ENCODE measurements at places on chromosomes 6 and 20.

DNA sequence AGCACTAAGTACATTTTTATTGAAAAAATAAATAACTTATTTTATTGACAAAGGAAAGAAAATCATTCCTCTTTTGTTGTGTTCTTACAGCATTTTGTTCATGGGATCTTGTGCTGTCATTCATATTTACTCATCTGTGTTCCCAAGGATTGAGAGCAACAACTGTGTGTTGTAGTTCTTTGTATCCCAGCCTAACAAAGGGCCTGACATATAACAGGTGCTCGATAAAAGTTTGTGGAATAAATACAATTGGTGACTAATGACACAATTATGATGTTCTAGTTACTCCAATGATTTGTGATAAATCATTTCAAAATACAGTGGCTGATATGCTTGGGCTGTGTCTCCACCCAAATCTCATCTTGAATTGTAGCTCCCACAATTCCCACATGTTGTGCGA lies 7.9 kb upstream of the OGFRL1 start:
- H3K27me3 ChIP-seq, result no peaks in the 10 kb centered on the region
- no peak overlapping the region for H3K4me3 ChIP-seq
- no peaks in the 10 kb centered on the region for H3K36me3 ChIP-seq
- no peak for DNase-seq
- H3K4me1 ChIP-seq, result peaks cover 30% of the 10 kb centered on the region
- H3K27ac ChIP-seq, result no peak overlapping the region

DNA sequence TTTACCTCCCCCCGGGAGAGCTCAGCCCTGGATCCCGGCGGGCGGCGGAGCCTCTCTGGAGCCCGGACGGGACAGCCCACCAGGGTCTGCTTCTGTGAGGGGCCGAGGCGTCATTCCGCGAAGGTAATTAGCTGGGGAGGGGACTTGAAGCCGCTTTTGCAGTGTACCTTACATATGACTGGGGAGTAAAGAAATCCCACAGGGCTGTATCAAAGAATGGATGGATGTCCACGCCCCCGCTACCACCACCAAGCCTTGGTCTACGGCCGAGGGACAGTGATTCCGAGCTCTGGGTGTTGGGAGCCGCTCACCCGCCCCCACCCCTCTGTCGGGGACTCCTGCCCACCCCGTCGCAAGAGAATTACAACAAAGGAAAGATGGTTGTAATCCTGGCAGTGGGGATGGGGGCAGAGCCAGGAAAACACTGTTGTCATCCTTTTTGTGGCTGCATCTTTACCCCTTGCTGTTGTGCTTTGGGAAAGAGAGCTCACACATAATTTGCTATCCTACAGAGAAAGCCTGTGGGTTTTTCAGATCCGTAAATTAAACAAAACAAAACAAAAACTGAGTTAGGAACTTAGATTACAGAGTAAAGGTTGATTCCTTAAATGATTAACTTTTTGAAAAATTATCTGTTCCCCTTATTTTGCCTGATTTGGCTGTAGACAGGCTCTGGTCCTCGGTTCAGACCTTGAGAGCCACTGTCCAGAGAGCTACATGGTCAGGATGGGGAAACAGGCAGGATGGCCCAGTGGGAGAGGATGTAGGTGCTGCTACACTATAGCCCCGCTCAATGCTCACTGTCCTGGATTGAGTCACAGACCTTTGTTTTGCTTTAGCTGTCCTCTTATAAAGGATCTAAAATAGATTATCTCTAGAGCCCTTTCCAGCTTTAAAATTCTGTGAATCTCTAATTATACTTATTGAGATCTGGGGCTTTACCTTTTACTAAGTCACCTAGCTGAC lies 997 bp upstream of the FBXO30 start:
- H3K27me3 ChIP-seq, result no peaks in the 10 kb centered on the region
- peaks cover 6% of the 10 kb centered on the region for H3K4me1 ChIP-seq
- peak overlapping the region; percentile 79 for H3K4me3 ChIP-seq
- peak overlapping the region; percentile 93 for H3K27ac ChIP-seq
- no peak for DNase-seq

GRCh38 chr20:45095805-45096238 lies 5.1 kb downstream of the KCNS1 start:
- H3K36me3 ChIP-seq, result no peaks in the 10 kb centered on the region
- peaks cover 50% of the 10 kb centered on the region for H3K27me3 ChIP-seq
- no peak overlapping the region for H3K4me3 ChIP-seq
- DNase-seq, result no peak

DNA sequence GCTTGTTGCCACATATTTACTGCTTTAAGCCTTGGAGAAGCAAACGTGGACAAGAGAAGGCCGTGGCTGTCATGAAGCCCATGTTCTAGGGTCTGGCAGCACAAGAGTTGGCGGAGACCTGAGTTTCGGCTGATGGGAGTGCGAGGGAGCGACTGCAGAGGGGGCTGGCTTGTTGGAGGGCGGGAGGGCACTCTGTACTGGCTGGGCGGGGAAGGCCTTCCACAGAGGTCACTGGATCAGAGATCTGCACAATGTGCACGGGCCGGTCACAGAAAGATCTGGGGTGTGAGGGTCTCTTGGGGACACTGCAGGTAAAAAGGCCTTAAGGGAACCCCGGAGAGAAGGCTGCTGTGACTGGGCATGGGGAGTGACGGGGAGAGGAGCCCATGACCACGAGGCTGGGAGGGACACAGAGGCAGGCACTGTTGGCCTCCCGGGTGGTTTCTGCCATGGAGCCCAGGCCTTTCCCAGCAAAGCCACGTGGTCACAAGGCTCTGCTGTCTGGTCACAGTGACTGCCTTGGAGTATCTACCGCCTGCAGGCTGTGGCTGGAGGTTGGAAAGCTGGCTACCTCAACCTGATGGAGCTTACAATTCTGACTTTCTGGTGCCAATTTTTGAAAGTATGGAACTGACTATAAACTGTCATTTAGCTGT lies 23.8 kb downstream of the FOXC1 start:
- H3K27ac ChIP-seq, result no peak overlapping the region
- peaks cover 27% of the 10 kb centered on the region for H3K4me1 ChIP-seq
- no peaks in the 10 kb centered on the region for H3K27me3 ChIP-seq
- no peaks in the 10 kb centered on the region for H3K36me3 ChIP-seq
- no peak overlapping the region for H3K4me3 ChIP-seq

DNA sequence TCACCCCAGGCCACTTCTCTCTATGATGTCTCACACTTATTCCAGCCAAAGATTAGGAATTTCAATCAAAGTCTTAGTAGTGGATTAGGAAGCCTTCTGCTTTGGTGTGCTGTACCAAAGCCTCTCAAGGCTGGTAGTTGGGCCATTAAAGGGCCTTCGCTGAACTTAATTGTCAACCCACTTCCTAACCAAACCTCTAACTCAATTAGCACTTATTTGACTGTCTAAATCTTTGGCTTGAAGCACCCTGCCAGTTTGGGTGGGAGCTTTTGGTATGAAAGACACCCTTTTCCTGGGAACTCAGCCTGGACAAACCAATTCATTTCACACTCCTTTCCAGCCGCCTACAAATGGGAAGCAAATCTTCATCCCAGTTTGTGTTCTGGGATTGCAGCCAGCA lies 81.5 kb downstream of the BMP2 start:
- H3K36me3 ChIP-seq, result no peaks in the 10 kb centered on the region
- DNase-seq, result no peak
- no peak overlapping the region for H3K27ac ChIP-seq
- no peaks in the 10 kb centered on the region for H3K4me1 ChIP-seq

DNA sequence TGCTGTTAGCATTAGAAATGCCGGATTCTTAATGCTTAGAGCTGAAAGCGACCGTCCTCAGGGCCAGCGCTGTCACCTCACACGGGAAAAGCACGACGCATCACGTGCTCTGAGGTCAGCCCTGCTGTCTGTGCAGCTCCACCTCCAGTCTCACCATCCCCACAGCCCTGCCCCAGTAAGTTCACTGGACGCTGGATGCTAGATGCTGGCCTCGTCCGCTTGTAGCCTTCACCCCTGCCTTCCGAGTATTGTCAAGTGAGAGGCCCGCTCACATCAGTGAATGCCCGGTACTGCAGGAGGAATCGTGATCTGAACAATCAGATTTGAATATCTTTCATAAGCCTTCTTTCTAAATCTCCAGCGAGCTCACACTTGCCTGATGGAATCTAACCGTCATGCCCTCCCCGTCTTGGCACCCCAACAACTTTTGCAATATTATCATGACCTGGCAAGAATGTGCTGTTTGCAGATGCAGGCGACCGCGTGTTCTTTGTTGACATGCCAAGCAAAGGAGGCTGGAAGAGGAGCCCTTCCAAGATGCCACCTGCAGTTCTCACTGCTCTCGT lies 64.9 kb downstream of the DLL1 start:
- H3K4me3 ChIP-seq, result no peak overlapping the region
- no peak for DNase-seq
- H3K27me3 ChIP-seq, result no peaks in the 10 kb centered on the region
- peaks cover 56% of the 10 kb centered on the region for H3K4me1 ChIP-seq
- no peaks in the 10 kb centered on the region for H3K36me3 ChIP-seq

DNA sequence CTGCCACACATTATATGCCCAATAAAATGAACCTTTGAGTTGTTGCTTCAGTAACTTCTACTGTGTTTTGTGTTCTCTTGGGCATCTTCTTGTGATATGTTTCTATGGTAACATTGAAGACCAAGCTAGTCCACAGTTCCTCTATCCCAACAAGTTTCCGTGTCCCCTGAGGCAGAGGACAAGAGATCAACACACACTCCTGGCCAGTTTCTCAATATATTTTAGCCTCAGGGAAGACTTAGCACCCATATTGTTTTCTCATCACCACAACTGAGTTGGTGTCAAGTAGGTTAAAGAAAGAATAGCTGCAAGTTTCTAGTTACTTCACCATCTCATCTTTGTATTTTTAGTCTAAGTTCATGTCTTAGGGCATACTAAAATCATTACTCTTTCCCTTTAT lies 277.5 kb downstream of the UST start:
- H3K4me3 ChIP-seq, result no peak overlapping the region
- no peaks in the 10 kb centered on the region for H3K36me3 ChIP-seq
- no peak for DNase-seq
- H3K4me1 ChIP-seq, result peaks cover 8% of the 10 kb centered on the region

DNA sequence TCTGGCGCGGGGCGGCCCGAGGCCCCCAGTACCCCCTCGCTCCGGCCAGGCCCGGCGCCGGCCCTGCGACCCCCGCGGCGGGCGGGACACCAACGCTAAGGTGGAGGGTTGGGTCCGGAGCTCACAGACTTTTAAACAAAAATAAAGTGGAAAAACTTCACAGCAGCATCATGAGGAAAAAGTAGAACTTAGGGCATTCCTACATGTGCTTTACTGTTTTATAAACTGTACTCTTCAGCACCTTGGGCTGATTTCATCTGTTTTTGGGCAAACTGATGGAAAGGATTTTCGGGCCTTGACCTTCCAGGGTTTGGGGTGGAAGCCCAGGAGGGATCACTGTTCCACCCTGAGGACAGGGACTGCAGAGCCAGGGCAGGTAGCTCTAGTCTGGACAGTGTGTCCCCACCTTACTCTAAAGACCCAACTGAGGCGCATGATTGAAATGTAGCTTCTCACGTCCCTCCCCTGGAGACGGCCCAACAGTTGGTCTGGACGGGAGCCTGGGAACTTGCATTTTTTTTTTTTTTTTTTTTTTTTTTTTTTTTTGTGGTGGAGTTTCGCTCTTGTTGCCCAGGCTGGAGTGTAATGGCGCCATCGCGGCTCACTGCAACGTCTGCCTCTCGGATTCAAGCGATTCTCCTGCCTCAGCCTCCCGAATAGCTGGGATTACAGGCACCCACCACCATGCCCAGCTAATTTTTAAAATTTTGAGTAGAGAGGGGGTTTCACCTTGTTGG lies 740 bp downstream of the NELFCD start:
- peak overlapping the region; percentile 68 for H3K4me3 ChIP-seq
- H3K27ac ChIP-seq, result peak overlapping the region; percentile 79
- no peaks in the 10 kb centered on the region for H3K27me3 ChIP-seq
- no peak for DNase-seq
- no peaks in the 10 kb centered on the region for H3K36me3 ChIP-seq

DNA sequence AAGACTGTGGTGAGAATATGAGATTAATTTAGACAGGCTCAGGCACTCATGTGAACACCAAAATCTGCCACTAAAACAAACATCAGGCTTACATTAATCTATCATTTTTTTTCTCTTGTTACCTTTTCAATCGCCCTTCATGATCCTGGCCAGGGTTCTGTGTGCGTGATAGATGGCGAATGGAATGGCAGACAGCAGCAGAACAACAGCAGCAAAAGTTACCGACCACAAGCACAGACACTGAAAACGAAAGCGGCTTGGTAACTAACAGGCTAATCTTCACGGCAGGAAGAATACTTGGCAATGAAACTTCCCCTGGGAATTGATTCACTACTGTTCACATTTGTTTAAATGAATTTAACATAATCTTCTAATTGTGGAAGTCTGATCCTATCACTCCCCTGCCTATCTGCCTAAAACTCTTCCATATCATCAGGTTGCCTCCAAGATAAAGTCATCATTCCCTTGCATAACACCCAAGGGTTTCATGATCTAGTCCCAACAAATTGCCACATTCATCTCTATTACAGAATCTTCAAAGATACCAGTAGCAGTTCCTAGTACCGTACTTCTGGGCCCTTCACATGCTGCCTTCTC lies 28.7 kb downstream of the PTPRK start:
- H3K4me3 ChIP-seq, result peak overlapping the region; percentile 31
- no peaks in the 10 kb centered on the region for H3K4me1 ChIP-seq
- H3K36me3 ChIP-seq, result no peaks in the 10 kb centered on the region
- no peak for DNase-seq
- no peaks in the 10 kb centered on the region for H3K27me3 ChIP-seq
- peak overlapping the region; percentile 86 for H3K27ac ChIP-seq

- peaks cover 16% of the 10 kb centered on the region for H3K27me3 ChIP-seq
- peaks cover 13% of the 10 kb centered on the region for H3K4me1 ChIP-seq
- DNase-seq, result no peak
- H3K27ac ChIP-seq, result no peak overlapping the region
- peak overlapping the region; percentile 60 for H3K4me3 ChIP-seq
These were observed 4.6 kb downstream of the NPBWR2 start for GRCh38 chr20:64102647-64103354.
